Stimulated activated CD4-positive, alpha-beta T cell treated with anti-CD3 and anti-CD28 coated beads, TNF-alpha, amount 100 ng/mL, for 24 hours (primary cell): ENCODE measurements at places on chromosomes 13 and 19.

GRCh38 chr13:25420161-25420560 is 48.4 kb downstream of the ATP8A2 start:
- DNase-seq: no peak

GRCh38 chr19:6038634-6039405 is 60.9 kb upstream of the RANBP3 start:
- DNase-seq: no peak

- DNase-seq: no peak
Observed at GRCh38 chr13:35826626-35827254, 304.4 kb downstream of the DCLK1 start.

DNA sequence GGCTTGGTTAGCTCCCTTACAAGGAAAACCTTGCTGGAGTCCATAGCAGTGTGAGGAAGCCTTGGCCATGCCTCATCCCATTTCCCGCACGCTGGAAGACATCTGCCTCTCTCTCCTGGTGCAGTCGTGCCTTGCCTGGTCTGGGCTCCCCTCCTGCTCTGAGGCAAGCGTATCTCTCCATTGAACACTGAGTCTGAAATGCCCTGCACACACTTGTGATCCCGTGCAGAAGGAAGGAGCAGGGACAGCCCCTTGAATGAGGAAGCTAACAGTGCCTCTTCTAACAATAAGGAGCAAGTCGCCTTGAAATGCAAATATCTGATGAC is 407 bp upstream of the ZNF440 start:
- no peak for DNase-seq

GRCh38 chr19:58535857-58536256 is 8.0 kb upstream of the TRIM28 start:
- no peak for DNase-seq
